EL (cell line): ENCODE measurements at places on chromosomes 2 and 18.
A peak's percentile ranks its signal among the peaks of the same experiment; 100 is the strongest.

DNA sequence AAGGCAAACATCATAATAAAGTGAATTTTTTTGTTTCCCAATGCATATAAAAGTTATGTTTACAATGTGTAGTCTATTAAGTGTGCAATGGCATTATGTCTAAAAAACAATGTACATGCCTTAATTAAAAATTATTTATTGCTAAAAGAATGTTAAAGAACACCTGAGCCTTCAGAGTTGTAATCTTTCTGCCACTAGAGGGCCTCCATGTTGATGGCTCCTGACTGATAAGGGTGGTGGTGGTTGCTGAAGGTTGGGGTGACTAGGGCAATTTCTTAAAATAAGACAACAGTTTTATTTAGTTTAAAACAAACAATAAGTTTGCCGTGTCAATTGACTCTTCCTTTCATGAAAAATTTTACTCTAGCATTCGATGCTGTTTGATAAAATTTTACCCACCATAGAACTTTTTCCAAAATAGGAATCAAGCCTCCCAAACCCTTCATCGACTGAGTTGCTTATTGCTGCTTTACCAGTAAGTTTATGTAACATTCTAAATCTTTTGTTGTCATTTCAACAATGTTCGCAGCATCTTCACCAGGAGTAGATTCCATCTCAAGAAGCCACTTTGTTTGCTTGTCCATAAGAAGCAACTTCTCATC, 32.3 kb downstream of the MAP3K2 start:
- peak; percentile 15 for DNase-seq

DNA sequence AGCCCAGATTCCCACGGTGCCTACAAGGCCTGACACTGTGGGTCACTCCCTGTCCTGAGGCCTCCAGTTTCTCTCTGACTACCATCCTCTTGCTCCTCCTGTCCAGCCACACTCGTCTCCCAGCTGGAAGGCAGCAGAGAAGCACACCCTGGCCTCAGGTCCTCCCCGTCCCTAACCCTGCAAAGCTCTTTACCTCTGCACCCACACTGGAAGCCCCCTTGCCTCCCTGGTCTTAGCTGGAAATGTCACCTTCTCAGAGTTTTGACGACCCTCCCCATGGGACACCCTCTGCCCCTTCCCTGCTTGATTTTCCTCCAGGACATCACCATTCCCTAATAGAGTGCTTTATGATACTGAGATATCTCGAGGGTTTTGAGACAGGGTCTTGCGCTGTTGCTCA, 10.6 kb downstream of the RNU2-63P start:
- DNase-seq: no peak

GRCh38 chr2:12110074-12110473, 363.6 kb downstream of the LPIN1 start:
- DNase-seq: no peak

DNA sequence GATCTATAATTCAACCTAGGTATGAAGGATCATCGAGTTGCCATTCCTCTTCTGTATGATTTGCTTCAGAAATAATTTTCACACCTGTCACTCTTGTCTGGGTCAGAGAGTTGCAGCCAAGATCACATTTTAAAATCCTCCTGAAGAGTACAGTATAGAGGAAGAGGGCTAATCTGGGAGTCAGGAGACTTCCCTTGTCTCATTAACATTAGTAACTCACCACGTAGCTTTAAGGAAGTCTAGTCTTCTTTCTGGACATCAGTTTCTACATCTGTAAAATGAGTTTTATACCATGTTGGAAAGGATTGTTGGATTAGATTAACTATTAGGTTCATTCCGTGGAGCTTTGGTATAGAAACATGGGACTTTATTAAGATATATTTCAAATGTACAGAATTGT, 109.4 kb downstream of the TDRD15 start:
- no peak for DNase-seq
